CD4-positive, alpha-beta T cell treated with Interleukin-15 for 4 hours (primary cell): ENCODE measurements at places on chromosomes 6 and 20.

DNA sequence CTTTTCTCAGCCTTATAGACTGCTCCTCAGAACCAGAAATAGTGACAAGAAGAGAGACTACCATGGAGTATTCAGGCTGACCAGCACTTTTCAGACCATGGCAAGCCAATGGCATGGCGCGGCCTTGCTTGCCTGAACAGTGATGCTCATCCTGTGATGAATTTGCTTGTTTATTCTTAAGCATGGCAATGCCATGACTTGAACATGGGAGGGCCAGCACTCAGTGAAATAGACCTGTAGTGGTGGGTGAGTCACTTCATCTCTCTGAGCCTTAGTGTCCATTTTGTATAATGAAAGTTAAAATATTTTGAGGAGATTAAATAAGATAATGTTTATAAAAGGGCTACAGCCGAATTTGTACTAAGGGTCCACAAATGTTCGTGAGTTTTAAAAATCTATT is 79.1 kb downstream of the LRRC1 start:
- no peak for DNase-seq

DNA sequence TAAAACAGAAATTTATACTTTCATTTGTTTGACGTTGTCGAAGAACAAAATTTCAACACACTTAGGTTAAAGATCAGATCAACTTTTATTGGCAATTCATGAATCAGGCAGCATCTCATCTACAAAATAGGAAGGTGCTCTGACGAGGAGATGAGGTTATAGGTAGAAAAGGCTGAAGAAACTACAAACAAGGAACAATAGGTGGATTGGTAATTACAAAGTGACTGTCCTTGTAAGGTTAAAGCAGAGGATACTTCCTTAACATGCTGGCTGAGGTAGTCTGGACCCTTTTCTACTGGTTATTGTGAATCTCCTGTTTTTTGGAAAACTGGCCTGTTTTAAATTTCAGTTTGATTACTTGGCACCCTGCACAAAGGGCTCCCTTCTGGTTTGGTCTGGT is 32.5 kb upstream of the TRIM27 start:
- DNase-seq = no peak

DNA sequence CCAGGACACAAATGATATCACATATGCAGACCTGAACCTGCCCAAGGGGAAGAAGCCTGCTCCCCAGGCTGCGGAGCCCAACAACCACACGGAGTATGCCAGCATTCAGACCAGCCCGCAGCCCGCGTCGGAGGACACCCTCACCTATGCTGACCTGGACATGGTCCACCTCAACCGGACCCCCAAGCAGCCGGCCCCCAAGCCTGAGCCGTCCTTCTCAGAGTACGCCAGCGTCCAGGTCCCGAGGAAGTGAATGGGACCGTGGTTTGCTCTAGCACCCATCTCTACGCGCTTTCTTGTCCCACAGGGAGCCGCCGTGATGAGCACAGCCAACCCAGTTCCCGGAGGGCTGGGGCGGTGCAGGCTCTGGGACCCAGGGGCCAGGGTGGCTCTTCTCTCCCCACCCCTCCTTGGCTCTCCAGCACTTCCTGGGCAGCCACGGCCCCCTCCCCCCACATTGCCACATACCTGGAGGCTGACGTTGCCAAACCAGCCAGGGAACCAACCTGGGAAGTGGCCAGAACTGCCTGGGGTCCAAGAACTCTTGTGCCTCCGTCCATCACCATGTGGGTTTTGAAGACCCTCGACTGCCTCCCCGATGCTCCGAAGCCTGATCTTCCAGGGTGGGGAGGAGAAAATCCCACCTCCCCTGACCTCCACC is 42.2 kb downstream of the SIRPA start:
- no peak for DNase-seq

GRCh38 chr6:128443553-128443952 is 76.8 kb downstream of the PTPRK start:
- DNase-seq = no peak

DNA sequence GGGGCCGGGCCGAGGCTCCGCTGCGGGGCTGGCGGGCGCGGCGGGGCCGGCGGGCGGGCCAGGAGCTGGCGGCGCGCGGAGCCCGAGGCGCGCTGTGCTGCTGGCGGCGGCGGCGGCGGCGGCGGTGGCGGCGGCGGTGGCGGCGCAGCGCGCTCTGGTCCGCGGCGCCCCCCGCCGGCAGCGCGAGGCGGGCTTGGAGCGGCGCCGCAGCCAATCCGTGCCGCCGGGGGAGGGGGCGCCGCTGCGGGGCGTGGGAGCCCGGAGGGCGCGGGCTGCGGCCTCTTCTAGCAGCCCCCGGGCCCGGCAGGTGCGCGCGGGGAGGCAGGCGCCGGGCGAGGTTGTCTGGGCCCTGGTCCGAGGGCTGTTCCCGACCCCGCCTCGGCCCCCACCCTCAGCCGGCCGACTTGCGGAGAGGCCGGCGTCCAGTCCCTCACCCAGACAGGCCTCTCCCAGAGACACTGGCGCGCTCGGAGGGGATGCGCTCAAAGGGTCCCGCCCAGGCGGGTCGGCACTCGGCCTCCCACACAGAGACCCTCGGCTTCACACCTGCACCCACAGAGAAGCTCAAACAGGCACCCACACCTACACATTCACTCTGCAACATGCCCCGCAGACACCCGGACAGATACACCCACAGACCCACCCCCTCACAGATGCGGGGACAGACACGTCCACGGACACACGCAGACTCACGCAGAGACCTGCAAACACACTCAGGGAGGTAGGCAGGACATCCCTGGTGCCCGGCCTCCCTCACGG is at the start of gene RIMS4:
RIMS4 (minus strand) TSS at position 156 of the 759 bp plus-strand sequence. CDS start 275 bp downstream, outside the sequence.
- no peak for DNase-seq

- no peak for DNase-seq
Observed at GRCh38 chr20:16350465-16350864, 222.8 kb downstream of the KIF16B start.

DNA sequence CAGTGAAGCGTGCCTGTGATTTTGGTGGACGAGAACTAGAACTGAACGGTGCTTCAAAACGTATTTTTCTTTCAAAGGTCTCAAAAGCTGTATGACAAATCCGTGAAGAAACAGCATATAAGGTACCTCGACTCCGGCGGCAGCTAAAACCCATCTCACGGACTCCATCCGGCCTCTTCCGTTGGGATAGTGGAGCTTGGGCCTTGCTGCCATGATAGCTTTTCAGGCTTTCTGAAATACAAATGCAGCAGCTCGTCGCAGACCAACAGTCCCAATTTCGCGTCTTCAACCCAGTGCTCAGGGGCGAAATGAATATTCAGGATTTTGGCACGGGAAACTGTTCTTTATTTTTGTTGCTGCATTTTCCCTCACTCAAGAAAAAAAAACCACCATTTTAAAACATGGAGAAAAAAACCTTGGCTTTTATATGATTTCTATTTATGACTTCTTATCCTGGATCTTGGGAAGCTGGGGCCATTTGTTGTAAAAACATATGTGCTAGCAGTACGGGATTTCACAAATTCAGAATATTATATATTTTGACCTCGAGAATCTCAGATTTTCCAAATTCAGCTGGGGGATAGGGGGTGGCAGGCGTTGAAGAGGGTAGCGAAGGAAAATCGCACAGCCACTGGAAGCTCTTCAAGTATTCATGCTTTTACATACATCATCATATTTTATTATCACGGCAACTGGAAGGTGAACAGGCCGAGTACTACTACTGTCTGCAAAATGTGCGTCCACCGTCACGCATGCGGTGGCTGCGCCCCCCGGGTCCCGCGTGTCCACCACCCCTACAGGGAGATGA is 849 bp downstream of the GSTA4 start:
- DNase-seq = no peak

DNA sequence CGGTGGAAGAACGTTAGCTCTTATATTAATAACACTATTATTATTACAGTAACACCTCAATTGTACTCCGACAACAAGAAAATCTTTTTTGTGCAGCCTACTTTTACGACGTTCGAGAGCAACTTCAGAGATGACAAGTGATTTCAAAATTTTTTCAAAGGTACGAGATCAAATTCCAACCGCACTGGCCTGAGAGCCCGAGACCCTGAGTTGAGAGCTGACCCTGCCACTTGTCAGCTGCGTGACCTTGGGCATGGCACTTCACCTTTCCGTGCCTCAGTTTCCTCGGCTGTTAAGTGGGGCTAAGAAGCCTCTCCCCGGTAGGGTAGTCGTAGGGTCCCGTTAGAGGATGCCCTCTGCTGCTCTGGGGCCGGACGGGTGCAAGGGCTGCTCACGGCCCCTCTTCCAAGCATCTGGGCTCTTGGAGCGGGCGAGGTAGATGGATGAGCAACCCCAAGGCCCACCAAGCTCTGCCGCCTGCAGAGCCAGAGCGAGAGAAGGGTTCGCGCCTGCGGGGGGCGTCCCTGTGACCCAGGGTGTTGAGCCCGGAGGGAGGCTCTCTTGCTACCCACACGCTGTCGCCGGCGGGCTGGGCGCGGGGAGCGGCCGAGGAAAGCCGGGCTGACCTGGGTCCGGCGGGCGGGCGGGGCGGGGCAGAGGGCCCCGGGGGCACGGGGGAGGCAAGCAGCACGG is 510 bp downstream of the NDRG3 start:
- no peak for DNase-seq

- DNase-seq = no peak
Observed at GRCh38 chr6:134675110-134676054, 274.5 kb downstream of the ALDH8A1 start.

- no peak for DNase-seq
Observed at GRCh38 chr20:1242530-1242929, 16.7 kb downstream of the RAD21L1 start.

DNA sequence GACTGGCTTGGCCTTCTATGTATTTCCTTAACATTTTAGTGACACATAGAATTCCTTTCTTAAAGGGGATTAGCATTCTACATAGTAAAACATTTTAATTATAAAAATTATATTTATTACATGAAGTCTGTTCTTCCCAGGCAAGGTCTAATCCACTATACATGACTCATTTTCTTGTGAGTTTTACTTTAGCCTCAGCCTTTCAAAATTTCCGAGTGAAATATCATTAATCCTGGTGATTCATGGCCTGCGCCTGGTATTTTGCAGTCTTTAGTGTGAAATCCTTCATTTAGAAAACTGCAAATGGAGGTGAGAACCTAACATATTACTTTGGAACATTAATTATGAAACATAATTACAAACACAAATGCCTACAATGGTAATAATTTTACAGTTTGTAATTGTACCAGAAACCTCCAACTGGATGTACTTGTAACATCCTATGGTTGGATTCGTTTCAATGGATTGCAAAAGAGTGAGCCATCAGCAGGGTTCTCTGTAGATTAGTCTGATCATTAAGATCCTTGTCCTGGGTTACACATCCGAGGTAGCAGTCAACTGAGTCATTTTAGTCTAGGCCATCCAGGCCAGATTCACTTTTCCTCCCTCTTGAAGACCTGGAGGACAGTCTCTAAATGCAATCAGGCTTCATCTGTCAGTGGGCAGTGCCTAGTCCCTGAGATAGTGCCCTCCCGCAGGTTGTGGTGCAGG is 272.0 kb downstream of the PACRG start:
- DNase-seq = no peak

GRCh38 chr20:22382742-22383141 is 201.6 kb downstream of the FOXA2 start:
- no peak for DNase-seq
